ENCODE measurements at places on chromosomes 3 and 15.

DNA sequence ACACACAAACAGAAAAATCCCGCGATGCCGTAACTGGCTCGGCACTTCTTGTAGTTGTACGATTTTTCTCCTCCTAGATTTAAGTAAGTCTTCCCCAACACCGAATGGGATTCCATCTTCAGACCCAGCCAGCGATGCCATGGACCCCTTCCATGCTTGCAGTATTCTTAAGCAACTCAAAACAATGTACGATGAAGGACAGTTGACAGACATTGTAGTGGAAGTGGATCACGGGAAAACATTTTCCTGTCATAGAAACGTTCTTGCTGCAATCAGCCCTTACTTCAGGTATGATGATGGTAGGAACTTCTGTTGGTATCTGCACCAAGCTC is 763 bp downstream of the KBTBD8 start:
- DNase-seq, result peak; percentile 2

GRCh38 chr3:46469680-46470357 is 5.1 kb upstream of the LTF start:
- no peak for DNase-seq

- DNase-seq, result no peak
Observed at GRCh38 chr3:126463521-126463920, 12.2 kb downstream of the ZXDC start.

GRCh38 chr3:89000886-89001285 is 106.5 kb upstream of the EPHA3 start:
- DNase-seq, result no peak

DNA sequence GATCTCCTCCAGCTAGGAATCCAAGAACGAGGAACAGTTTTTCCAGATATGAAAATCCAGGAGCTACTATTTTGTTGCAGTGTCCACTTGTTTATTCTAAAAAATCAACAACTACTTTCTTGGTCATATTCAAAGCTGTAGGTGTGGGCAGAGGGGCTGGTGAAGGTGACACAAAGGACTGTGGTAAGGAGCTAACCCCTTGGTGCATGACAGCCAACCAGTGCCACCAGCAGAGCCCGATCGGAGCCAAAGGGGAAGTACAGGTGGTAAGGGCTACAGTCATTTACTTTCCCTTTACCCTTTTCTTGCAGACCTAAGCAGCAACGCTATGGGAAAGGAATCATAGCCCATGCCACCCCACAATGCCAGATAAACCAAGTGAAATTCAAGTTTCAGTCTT is 30.7 kb downstream of the PLA1A start:
- DNase-seq, result no peak

DNA sequence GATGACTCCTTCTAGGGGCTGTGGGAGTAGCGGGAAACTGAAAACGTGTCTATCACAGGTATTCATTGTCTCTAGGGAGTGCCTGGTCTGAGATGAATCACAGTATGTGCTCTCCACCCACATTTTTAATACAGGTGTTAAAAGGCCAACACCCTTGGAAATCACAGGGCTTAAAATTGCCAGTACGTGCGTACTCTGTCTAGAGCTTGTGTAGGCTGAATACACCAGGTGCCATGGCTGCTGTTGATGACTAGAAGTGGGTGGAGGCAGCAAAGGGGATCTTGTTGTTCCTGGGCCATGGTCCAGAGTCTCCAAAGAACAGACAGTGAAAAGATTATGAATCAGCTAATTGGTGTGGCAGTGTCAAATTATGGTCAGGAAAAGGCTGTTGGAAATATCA is 35.1 kb upstream of the P3H2 start:
- DNase-seq, result no peak

DNA sequence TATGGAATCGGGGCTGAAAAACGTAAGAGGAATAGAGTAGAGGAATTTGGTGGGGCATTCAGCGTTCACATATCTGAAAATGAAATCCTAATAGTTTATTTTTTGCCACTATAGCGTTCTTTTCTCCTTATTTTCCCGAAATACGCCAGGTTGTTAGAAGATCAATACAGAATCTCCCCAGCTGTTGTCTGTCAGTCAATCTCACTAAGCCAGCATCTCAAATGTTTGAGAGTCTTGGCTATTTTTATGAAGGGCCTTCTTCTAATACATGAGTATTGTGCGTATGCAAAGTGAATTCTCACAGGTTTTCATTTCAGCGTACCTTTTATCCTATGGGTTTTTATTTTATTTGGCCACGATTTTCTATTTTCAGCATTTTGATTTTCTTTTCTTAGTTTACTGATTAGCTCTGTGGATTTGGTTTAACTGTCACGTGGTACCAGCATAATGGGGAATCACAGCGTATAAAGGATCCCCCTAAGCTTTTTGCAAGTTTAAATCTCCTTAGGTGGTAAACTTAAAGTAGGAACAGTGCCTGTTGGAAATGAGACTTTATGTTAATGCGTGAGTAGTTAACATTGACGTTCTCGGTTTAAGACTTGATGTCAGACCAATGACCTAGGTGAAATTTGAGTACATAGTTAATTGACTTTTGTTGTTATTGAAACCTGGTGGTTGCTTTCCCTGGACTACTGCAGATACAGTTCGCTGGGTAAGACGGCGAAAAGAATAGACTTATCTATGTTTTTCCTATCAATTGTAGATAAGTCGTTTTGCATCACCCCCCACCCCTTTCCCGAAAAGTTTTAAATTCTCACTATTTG is 1.3 kb downstream of the FXR1 start:
- DNase-seq, result no peak

DNA sequence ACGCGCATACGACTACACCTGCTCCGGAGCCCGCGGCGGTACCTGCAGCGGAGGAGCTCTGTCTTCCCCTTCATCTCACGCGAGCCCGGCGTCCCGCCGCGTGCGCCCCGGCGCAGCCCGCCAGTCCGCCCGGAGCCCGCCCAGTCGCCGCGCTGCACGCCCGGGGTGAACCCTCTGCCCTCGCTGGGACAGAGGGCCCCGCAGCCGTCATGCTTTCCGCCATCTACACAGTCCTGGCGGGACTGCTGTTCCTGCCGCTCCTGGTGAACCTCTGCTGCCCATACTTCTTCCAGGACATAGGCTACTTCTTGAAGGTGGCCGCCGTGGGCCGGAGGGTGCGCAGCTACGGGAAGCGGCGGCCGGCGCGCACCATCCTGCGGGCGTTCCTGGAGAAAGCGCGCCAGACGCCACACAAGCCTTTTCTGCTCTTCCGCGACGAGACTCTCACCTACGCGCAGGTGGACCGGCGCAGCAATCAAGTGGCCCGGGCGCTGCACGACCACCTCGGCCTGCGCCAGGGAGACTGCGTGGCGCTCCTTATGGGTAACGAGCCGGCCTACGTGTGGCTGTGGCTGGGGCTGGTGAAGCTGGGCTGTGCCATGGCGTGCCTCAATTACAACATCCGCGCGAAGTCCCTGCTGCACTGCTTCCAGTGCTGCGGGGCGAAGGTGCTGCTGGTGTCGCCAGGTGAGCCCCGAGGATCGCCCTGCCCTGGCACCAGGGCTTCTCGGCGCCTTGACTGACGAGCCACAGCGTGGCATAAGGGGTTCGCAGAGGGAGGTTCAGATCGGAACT is 420 bp downstream of the SLC27A2 start:
- no peak for DNase-seq

GRCh38 chr3:189132231-189132671 is 39.5 kb upstream of the TPRG1 start:
- no peak for DNase-seq

- no peak for DNase-seq
Observed at GRCh38 chr15:19974998-19975397, 566.6 kb downstream of the GOLGA6L6 start.

- no peak for DNase-seq
Observed at GRCh38 chr15:56440214-56440770, 24.6 kb downstream of the MNS1 start.

DNA sequence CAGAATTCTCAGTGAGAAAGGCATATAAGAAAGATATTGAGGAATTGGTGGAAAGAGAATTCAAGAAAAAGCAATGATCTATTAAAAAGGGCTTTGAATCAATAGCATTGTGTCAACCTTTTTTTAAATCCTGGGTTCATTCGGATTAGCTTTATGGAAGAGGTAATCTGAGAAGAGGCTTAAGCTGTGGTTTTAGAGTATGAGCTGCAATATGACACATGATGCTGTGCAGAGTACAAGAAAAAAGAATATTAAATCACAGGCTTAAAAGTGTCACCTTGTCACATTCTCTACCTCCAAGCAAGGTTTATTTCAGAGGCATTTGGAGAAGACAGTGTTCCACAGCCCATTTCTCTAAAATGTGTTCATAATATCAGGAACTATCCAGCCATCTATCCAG is 128.9 kb downstream of the RTP4 start:
- no peak for DNase-seq

- no peak for DNase-seq
Observed at GRCh38 chr15:61299075-61299763, 70.1 kb upstream of the RORA start.

GRCh38 chr3:194030372-194030771 is 105.6 kb upstream of the HES1 start:
- DNase-seq, result no peak

All from right renal cortex interstitium (tissue), 3 donors.